Brain (organoid and tissue), 16 donors: ENCODE measurements at places on chromosomes 3 and 15.

DNA sequence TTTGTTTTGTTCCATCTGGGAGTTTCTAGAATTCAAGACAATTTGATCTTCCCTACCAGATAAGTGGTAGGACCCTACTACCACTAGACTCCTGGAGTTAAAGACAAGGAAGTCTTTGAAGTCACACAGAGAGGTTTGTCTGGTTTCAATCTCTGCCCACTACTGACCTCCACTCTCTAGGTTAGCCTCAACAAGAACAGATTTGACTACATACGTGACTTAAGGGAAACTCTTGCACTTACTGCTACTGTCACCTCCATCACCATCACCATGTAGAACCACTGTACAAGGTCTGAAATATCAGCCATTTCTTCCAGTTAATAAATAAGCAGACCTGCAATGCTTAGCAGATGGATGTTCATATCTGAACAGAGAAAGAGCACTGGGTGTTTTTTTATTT lies 148.3 kb upstream of the ARHGEF26 start:
- DNase-seq, result no peak

DNA sequence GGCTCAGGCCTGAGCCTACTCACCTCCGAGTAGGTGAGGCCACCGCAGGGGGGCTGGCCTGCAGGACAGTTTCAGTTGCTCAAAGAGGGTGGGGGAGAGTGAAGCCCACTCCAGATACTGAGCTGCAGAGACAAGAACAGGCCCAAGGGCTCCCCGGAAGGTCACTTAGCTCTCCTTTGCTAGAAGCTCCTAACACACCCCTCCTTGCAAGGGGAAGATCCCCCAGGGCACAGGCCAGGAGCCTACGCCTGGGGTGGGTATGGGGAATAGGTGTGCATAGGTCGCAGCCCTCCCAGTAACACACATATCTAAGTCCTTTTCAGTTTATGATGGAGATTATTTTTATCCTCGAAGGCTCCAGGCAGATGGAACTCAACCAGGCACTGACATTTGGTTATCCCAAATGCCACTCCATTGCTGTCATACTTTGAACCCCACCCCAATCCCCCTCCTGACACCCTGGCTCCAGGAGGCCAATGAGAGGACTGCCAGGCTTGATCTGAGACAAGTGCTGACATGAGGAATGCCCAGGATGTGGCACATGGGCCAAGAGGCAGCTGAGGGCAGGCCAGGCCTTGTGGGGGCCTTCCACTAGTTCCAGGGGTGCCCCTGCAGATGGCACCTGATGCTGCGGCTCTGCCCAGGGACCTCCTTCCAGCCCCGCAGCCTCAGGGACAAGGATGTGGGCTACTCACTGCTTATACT lies 1.1 kb upstream of the MUSTN1 start:
- no peak for DNase-seq

DNA sequence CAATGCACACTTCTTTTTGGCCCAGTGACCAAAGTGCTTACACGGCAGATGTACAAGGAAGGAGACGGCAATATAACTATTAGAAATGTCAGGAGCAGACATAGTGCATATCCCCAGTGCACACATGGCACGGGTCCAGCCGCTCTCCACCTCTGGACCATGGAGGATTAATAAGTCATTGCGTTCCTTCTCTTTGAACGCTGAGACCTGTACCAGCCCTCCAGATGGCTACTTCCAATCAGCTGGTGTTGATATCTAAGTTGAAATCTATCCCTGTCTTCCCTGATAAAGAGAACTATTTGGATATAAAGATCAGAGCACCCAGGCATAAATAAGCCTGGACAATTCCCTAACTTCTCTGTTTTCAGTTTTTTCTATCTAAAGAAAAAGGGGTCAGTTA lies 212.5 kb downstream of the CADPS start:
- DNase-seq, result no peak

DNA sequence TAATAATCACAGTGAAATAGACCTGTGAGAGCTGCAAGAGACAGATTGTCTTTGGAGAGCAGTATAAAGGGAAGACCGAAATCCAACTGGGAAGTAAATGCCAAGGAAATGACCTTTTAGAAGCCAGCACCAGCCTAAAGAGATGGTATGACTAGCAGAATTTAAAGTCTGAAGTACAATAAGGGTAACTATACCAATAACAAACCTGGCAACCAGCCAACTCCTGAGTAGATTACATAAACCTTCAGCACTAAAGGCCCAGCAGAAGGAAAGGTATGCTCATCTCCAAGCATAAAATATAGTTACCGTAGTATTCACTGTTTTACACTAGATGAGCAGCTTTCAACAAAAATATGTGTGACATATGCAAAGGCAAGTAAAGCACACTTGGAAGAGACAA lies 155.1 kb upstream of the SATB1 start:
- no peak for DNase-seq

- no peak for DNase-seq
Observed at GRCh38 chr3:32495609-32496008, 7.0 kb downstream of the CMTM6 start.

DNA sequence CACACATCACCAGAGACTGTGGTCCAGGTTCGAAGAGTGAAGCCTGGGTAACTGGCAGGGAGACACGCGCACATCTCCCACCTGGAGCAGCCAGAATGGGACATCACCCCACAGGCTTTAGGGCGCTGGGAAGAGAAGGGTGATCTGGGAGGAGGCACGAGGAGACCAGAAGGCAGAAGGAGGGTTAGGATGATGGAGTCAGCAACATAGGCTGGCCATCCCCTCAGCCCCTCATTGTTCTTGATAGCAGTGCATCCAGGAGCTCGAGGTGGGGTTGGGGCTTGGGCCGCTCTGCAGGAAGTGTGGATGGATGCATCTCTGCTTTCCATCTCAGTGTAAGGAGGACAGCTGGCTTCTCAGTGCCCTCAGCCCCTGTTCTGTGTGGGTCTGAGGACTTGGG lies 15.2 kb downstream of the PLA2G4F start:
- DNase-seq, result no peak

- DNase-seq, result no peak
Observed at GRCh38 chr3:32084870-32085269, 21.6 kb upstream of the GPD1L start.

DNA sequence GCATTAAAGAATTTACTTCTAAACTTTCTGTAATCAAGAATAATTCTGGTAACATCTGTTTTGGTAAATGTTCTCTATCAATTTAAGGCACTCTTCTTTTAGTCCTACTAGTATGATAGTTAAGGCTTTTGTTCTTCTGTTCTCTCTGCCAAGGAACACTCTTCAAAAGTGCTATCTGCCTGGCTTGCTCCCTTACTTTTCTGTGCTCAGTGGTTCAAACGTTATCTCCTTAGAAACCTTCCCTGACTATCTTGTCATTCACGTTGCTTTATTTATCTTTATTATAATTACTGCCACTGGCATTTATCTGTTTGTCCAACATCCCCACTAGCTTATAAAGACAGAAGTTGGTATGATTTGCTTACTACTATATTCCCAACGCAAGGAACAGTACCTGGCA lies 59.2 kb downstream of the RFX7 start:
- no peak for DNase-seq
